Vagina (tissue), 2 donors: ENCODE measurements at places on chromosomes 16 and 17.

GRCh38 chr16:22240023-22240710 lies 34.1 kb downstream of the EEF2K start:
- no peak for DNase-seq

- DNase-seq = no peak
These were observed 2.5 kb upstream of the CLTC start for GRCh38 chr17:59617156-59617732.

DNA sequence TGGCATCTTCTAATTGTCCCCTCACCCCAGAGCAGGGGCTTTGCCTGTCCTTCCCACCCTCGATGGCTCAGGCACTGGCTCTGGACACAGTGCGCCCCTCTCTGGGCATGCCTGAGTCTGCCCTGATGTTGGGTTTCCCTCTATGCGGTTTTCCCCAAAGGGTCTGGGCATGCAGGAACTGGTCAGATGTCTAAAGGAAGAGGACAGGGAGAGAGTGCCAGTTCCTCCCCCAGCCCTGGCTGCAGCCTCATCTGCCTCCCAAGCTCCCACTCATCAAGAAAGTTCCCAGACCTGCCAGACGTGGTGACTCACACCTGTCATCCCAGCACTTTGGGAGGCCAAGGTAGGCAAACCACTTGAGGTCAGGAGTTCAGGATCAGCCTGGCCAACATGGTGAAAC lies 41.3 kb upstream of the PABPN1L start:
- DNase-seq = no peak

DNA sequence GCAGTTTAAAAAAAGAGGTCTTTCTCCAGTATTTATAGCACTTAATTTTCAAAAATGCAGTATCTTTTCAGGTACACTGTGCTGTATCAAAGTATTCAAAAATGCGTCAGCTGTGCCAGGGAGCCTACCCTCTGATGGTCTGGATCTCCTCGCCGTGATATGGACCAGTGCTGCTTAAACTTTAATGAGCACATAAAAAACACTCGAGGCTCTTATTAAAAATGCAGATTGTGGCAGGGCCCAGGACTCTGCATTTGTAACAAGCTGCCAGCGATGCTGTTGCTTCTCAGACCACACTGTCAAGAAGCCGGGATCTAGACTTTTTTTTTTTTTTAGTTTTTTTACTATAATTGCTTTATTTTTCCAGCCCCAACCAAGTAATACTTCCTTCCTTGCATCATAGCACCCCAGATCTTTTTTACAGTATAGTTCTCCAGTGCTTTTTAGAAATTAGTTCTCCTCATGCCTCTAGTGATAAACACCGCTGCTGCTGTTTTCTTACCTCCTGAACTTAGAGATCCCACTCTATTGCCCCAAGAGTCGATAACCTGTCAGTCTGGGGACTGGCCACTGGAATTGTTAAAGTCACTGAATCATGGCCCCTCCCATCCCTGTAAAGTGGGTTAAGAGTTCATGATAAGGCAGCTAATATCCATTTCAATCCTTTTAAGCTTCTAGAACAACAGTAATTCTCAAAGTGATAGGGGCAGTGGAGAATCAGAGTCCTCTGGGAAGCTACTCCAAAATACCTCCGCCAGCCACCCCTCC lies 1.6 kb upstream of the SMARCD2 start:
- DNase-seq = no peak

DNA sequence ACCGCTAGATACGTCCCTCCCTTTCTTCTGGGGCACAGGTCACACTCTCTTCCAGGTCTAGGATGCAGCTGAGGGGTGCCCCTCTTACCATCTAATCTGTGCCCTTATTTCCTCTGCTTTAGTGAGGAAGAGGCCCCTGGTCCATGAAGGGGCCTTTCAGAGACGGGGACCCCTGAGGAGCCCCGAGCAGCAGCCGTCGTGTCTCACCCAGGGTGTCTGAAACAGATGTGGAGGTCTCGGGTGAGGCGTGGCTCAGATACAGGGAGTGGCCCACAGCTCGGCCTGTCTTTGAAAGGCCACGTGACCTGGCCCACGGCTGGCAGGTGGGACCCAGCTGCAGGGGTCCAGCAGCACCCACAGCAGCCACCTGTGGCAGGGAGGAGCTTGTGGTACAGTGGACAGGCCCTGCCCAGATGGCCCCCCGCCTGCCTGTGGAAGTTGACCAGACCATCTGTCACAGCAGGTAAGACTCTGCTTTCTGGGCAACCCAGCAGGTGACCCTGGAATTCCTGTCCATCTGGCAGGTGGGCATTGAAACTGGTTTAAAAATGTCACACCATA lies 15.6 kb downstream of the SCGB1C2 start:
- no peak for DNase-seq

- peak; percentile 86 for DNase-seq
These were observed 3.5 kb downstream of the LIMD2 start for GRCh38 chr17:63696381-63696961.
